Astrocyte (in vitro differentiated cells and primary cell): ENCODE measurements at places on chromosomes 16 and 17. TPM values are rescaled to one million over a fixed set of nuclear protein-coding genes. Genes with fewer than 3 reads are reported as not detected.

FOXC2 gene
- total RNA-seq: 15.8 and 15.9 TPM in 2 replicates

KCNH4 gene
- not detected in 2 replicates for total RNA-seq

ZACN gene
- total RNA-seq: 0.23 TPM in 1 of 2 replicates, not detected in the other

- H3K4me1 ChIP-seq: no peaks in the 10 kb centered on the region
- no peaks in the 10 kb centered on the region for H3K27me3 ChIP-seq
- DNase-seq: no peak
- H3K4me3 ChIP-seq: no peak overlapping the region
- no peak overlapping the region for H3K27ac ChIP-seq
- H3K36me3 ChIP-seq: no peaks in the 10 kb centered on the region
These were observed 775.9 kb upstream of the KIF2B start for GRCh38 chr17:53046781-53047180.

DNA sequence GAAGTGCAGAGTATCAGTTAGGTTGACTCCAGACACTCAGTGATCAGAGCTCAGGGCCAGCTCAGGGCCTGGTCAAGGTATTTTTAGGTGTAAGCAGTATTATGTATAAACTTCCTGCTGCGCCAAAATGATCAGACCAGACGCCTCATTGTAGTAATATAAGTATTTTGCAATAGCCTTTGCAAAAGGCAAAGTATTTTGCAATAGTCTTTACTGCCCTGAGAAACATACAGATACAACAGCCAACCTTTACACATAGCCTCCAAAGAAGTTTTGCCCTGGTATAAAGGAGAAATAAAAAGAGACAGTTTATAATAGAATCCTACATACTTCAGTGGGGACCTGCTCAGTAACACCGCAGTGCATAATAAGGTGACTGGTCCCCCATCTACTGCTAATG, 333.0 kb upstream of the EEF2KMT start:
- H3K36me3 ChIP-seq: no peaks in the 10 kb centered on the region
- H3K27ac ChIP-seq: no peak overlapping the region
- no peaks in the 10 kb centered on the region for H3K27me3 ChIP-seq
- H3K4me1 ChIP-seq: no peaks in the 10 kb centered on the region

DNA sequence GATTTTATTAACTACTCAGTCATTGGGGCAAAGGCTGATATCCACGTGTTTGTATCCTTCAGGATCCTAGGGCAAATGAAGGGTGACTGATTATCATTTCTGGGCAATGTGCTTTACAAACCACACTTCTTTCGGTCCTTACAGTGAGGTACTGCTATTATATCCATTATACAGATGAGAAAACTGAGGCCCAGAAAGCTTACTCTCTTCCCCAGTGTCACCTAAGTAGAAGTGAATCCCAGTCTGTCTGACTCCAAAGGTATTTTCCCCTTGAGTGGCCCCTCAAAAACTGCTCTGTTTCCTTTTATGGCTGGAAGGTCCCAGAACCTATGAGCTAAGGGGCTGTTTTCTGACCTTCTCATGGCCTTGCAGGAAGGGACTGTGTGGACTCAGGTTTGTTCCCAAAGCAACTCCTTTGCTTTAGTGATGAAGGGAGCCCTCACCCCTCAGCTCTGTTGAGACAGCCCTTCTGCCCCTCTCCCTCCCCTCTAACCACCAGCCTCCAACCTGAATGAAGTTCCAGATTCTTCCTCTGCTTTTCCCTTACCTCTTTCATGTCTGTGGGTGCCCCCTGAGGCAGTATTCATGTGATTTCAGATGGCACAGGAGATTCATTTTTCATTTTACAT, 27.4 kb upstream of the ADGRG1 start:
- H3K4me3 ChIP-seq: no peak overlapping the region
- no peak overlapping the region for H3K27ac ChIP-seq
- H3K27me3 ChIP-seq: peaks cover 6% of the 10 kb centered on the region
- no peaks in the 10 kb centered on the region for H3K36me3 ChIP-seq

- no peak overlapping the region for H3K27ac ChIP-seq
- no peaks in the 10 kb centered on the region for H3K36me3 ChIP-seq
- H3K4me1 ChIP-seq: no peaks in the 10 kb centered on the region
- DNase-seq: no peak
- H3K4me3 ChIP-seq: no peak overlapping the region
These were observed 24.4 kb upstream of the NOS2 start for GRCh38 chr17:27824745-27825144.

DNA sequence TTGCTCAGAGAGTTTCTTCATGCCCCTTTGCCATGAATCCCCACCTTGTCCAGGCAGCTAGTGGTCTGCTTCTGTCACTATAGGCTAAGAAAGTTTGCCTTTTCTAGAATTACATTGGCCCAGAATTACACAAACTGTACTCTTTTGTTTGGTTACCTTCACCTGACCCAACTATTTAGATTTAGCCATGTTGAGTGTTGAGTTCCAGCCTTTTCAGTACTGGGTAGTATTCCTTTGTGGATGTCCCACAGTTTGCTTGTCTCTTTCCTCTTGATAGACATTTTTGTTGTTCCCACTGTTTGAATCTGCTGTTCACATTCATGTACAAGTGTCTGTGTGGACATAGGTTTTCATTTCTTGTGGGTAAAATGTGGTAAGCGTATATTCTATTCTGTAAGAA, 22.3 kb downstream of the USP10 start:
- no peaks in the 10 kb centered on the region for H3K27me3 ChIP-seq
- peaks cover 3% of the 10 kb centered on the region for H3K36me3 ChIP-seq
- DNase-seq: no peak
- no peak overlapping the region for H3K27ac ChIP-seq
- H3K4me3 ChIP-seq: no peak overlapping the region

- DNase-seq: no peak
- H3K27ac ChIP-seq: no peak overlapping the region
- no peak overlapping the region for H3K4me3 ChIP-seq
- H3K36me3 ChIP-seq: peaks cover 42% of the 10 kb centered on the region
- H3K27me3 ChIP-seq: no peaks in the 10 kb centered on the region
These were observed 8.9 kb downstream of the PROCA1 start for GRCh38 chr17:28702752-28703150.

DNA sequence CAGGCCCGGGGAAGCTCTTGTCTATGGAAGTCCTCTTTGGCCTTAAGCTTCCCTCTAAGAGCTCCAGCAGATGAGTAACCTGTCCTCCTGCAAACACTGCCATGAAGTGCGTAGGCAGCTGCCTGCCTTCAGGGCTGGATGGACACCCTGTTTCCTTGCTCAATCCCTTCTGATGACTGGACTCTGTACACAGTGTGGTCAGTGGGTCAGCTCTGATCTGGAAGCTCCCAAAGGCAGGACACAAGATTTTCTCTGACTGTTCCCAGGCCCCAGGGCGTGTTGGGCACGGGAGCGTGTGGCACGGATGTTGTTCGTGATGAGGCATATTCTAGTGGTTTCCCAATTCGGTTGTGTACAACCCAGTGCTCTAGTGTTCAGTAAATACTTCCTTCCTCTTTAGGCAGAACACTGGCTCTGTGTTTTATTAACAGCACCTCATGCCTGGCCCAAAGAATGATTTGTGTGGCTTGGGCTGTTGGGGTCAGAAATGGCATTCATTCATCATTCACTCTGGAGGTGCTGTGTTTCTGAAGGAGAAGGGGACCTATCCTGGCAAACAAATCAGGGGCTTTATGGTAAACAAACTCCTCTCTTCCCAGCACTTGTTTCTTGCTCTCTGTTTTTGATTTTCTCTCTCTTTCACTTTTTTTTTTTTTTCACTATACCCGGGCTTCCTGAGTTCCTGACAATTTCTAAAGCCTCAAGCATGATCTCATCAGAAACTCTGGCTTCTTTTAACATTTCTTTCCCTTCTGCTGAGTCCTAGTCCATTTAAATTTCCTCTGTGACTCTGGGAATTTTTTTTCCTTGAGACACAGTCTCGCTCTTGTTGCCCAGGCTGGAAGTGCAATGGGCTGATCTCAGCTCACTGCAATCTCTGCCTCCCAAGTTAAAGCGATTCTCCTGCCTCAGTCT, 12.0 kb upstream of the RNF157 start:
- no peaks in the 10 kb centered on the region for H3K36me3 ChIP-seq
- no peak overlapping the region for H3K4me3 ChIP-seq
- H3K27ac ChIP-seq: no peak overlapping the region
- peak; percentile 79 for DNase-seq
- no peaks in the 10 kb centered on the region for H3K27me3 ChIP-seq
- peaks cover 2% of the 10 kb centered on the region for H3K4me1 ChIP-seq

DNA sequence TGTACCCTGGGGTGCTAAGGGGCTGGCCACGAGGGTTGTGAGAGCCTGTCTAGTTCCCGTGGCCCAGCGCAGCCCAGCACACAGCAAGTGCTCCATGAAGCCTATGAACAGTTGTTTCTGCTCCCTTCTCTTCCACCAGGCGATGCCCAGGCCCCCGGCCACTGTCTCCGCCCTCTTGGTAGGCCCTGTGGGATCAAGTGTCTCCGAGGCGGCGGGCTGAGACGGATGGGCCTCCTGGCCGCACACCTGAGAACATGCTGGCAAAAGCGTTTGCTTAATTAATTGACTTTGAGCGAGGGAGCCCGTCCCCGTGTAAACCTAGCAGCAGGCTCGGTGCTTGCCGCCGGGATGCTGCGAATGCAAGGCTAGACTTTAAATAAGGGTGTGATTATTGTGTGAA, 129.7 kb upstream of the GSE1 start:
- DNase-seq: no peak
- H3K27ac ChIP-seq: no peak overlapping the region
- no peaks in the 10 kb centered on the region for H3K27me3 ChIP-seq
- no peaks in the 10 kb centered on the region for H3K36me3 ChIP-seq
- no peaks in the 10 kb centered on the region for H3K4me1 ChIP-seq

DNA sequence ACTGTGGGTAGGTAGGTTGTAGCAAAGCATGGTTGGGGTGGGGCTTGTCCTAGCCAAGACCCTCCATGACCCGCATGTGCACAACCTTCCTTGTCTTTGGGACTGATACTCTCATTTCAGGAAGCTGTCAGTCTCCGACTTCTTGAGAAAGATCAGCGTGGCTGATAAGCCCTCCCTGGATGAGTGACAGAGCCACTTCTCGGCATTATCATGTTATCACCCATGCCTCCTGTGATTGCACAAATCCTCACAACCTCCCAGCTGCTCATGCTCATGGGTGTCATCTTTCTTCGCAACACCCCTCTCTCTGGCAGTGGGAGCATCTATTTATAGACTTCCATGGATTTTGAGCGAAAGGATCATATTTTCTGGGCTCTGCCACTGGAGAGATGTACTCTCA, 314.2 kb downstream of the FOXL1 start:
- H3K4me1 ChIP-seq: no peaks in the 10 kb centered on the region
- no peak for DNase-seq
- H3K4me3 ChIP-seq: no peak overlapping the region
- no peaks in the 10 kb centered on the region for H3K36me3 ChIP-seq

DNA sequence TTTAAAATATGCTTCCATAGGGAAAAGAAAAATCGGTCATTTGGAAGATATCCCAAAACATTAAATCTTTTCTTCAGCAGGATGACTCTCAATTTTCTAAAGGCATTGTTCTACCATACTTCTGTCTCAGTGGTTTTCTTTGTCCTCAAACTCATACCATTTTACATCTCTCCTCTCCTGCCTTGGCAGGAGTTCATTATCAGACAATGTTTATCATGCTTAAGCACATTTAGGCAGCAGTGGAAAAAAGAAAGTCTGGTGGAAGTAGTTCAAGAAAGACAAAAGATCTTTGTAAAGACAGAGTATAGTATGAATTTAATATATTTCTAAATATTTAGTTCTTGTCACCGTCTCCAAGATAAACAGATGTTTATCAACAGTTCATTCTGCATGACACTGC, 68.2 kb downstream of the CDK12 start:
- H3K27me3 ChIP-seq: no peaks in the 10 kb centered on the region
- H3K36me3 ChIP-seq: peaks cover 63% of the 10 kb centered on the region
- no peak for DNase-seq
- no peak overlapping the region for H3K4me3 ChIP-seq
